ENCODE measurements at places on chromosomes 16 and 17.

GRCh38 chr17:7220593-7221277 lies 997 bp downstream of the ACADVL start:
- DNase-seq: no peak

- DNase-seq: no peak
Measured at GRCh38 chr16:87451563-87452210, 41.1 kb downstream of the ZCCHC14 start.

- peak; percentile 41 for DNase-seq
Measured at GRCh38 chr16:30996985-30997724, 12.1 kb downstream of the HSD3B7 start.

DNA sequence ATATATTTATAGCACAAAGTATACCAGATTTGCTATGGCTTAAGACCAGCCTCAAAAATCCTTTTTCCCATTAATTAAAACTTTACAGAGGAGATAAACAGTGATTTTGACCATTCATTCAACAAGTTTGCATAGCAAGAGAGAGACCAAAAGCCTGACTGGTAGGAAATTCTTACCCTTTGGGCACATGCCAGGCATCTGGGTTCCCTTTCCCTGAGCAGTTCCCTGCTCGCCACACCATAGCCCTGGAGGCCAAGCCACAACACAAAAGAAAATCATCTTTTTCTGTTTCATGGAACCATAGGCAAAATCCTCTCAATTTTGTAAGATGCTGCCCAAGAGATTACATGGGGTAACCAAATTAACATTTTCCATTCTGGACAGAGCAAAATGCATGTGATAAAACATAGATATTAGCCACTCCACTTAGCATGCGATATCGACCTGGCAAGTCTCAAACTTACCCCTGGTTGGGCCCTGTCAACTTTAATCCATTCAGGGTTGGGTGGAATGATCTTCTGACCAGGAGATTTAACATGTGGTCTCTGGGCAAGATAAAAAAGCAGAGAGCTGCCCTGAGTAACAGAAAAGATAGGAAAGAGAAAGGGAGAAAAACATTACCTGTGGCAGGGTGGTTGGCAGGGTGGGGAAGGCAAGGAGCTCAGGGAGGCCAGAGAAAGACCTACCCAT lies 57.6 kb upstream of the B4GALNT2 start:
- DNase-seq: no peak

DNA sequence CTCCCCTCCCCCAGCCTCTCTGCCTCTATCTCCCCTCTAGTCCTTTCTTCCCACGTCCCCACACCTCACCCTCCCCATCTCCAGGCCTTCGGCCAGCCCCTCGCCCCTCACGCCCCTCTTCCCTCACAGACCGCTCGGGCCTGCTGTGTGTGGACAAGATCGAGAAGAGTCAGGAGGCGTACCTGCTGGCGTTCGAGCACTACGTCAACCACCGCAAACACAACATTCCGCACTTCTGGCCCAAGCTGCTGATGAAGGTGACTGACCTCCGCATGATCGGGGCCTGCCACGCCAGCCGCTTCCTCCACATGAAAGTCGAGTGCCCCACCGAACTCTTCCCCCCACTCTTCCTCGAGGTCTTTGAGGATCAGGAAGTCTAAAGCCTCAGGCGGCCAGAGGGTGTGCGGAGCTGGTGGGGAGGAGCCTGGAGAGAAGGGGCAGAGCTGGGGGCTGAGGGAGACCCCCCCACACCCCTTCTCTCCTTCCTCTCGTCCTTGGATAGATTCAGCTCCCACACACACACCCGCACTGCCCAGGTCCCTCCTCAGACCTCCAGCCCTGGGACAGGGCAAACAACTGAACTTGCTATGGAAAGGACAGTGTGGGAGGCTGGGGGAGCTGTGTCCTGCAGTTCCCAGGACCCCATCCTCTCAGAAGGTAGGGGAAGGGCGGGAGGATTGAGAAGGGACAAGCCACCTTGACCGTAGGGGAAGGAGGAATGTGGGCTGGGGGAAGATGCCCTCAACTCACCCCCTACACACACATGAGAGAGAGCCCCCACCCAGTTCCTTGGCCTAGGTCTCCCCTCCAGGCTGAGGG lies 11.1 kb downstream of the NR1D1 start:
- no peak for DNase-seq

GRCh38 chr17:29294580-29294900 lies 592 bp upstream of the NUFIP2 start:
- DNase-seq: no peak

GRCh38 chr17:34726536-34727384 lies 147.4 kb downstream of the TMEM132E start:
- DNase-seq: no peak

DNA sequence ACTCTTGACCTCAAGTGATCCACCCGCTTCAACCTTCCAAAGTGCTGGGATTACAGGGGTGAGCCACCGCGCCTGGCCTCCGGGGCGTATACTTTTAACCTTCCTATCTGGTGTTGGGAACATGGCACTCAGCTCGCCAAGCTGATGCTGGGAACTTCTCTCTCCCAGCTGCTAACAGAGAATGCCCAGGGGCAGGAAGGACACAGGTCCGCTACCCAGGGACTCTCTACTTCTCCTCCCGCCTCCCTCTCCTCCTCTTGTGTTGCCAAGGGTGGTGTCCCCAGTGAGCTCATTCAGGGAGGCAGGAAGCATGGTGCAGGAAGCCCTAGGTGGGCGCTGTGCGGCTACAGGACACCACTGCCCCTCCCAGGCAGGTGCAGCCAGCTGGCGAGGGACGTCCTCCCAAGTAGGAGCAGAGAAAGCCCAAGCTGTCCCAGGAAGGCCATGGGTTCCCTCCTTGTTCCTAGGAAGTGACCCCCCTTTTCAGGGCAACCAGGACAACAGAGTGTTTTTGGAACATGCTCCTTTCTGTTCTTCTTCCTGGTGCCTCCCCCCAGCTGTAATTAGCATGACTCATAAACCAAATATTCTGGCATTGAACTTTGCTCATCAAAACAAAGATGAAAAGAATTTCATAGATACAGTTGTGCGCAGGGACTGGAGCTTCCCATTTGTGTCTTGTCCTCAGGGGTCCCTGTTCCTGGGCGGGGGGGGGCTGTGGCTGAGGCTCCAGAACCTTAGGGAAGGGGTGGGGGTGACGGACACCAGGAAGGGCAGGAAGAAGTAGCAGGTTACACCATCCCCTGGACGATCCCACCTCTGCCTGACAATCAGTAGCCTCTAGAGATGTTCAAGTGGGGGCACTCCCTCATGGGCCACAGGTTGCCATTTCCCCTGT lies 2.7 kb downstream of the C1QTNF1 start:
- peak; percentile 68 for DNase-seq

- no peak for DNase-seq
Measured at GRCh38 chr16:28987170-28987853, 2.5 kb downstream of the LAT start.
